ENCODE measurements at places on chromosomes 5 and 9. TPM values are rescaled to one million over a fixed set of nuclear protein-coding genes. Genes with fewer than 3 reads are reported as not detected.

The SH3TC2 gene
- 0.58 TPM for total RNA-seq

The GABRP gene
- not detected for total RNA-seq

The PAPPA gene
- total RNA-seq = 24.8 TPM

The DND1 gene
- 0.92 TPM for total RNA-seq

The TAF11L5 gene
- total RNA-seq = not detected

The DDX4 gene
- total RNA-seq = not detected

The OR2V2 gene
- not detected for total RNA-seq

The C9orf153 gene
- 0.46 TPM for total RNA-seq

The GPR21 gene
- total RNA-seq = not detected

The FABP6 gene
- 0.99 TPM for total RNA-seq

The PCDHGB3 gene
- total RNA-seq = 0.17 TPM

The GGTA1 gene
- not detected for total RNA-seq

The ECPAS gene
- total RNA-seq = 40.5 TPM

The LOX gene
- total RNA-seq = 1.3 TPM

The PDCD1LG2 gene
- total RNA-seq = 0.46 TPM

The MARVELD2 gene
- total RNA-seq = 2.0 TPM

The RICTOR gene
- total RNA-seq = 10.2 TPM
